ENCODE measurements at places on chromosomes 5 and 9.

GRCh38 chr5:71971862-71972261 lies 135.4 kb upstream of the MAP1B start:
- no peak for DNase-seq

DNA sequence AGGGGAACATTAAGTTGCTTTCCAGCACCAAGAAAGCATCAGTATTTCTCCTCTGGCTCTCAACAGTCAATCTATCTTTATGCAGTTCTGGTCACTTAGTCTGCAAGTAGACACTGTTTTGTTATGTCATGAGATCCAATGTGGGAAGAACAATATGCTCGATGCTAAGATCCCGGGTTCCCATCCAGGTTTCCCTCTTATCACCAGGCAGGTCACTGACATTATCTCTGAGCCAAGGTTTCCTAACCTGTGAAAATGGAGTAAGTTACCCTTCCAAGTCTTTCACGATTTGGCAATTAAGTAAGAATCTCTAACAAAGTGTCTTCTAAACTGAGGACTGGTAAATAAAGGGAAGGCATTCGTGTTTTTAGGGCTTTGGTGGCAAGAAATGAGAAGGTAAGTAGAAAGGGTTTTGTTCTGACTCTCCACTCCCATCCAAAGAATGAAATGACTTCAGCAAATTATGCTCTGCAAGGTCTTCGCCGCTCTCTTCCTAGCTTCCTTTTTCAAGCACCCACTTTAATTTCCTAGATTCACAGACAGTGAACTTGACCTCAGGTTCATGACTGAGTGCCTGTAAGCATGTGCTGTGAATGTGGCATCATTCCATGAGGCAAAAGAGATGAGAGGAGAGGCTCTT lies 86.4 kb downstream of the DCP2 start:
- DNase-seq = no peak

DNA sequence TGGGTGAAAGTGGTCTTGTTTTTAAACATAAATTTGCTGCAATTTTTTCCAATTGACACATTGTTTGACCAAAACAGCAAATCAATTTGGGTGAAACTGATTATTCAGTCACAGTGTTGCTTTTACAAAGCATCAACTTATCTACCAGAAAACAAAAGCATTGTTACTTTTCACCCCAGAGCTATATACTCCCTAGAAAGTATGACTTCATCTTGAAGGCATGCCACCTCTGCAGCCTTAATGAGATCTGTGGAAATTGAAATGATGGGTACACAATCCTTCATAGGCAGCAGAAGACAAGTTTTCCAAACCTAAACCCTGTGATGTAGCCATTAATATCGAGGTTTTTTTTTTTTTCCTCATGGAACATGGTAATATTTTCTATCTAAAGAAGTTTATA lies 615.9 kb downstream of the CHSY3 start:
- DNase-seq = no peak

DNA sequence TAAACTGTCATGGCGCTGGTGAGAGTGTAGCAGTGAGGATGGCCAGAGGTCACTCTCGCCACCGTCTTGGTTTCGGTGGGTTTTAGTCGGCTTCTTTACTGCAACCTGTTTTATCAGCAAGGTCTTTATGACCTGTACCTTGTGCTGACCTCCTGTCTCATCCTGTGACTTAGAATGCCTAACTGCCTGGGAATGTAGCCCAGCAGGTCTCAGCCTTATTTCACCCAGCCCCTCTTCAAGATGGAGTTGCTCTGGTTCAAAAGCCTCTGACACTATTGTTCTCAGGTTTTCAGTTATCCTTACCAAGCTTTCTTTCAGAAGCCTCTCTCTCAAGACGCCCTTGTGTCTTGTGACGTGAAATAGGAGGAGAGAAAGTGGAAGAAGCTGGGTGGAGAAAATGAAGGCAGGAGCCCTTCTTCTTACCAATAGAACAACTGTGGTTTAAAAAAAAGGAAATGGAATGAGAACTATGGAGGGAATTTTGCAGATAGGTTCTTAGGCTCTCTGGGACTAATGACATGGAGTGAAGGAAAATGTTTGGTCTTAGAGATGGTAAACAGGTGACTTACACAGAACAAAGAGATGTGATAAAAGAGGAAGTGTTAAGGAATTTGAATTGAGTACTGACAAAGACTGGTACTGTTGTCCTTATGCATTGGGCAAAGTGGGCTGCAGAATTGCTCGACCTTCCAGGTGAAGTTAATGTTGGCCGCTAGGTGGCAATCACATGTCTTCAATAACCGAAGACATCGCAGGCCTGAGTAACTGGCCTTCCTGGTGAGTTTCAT lies 133.3 kb upstream of the RAI14 start:
- peak; percentile 91 for DNase-seq

DNA sequence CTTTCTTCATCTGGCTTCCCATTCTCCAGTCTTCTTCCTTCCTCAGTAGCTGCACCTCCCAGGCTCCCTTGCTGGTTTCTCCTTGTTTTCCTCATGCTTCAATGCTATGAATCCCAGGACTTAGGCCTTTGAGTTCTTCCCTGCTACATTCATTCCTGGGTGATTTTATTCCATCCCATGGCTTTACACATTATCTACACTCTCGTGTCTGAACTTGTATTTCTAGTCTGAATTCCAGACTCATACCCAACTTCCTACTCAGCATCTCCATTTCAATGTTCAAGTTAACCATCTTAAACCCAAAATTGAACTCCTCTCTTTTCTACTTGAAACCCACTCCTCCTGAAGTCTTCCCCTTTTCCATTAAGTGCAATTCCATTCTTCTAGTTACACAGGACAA lies 20.0 kb downstream of the SLC24A2 start:
- no peak for DNase-seq
